ENCODE measurements at places on chromosomes 16 and 17. TPM values are rescaled to one million over a fixed set of nuclear protein-coding genes. Genes with fewer than 3 reads are reported as not detected.
A peak's percentile ranks its signal among the peaks of the same experiment; 100 is the strongest.

- no peak overlapping the region for H3K4me3 ChIP-seq
- H3K4me1 ChIP-seq, result peaks cover 44% of the 10 kb centered on the region
- no peak overlapping the region for H3K27ac ChIP-seq
- no peaks in the 10 kb centered on the region for H3K36me3 ChIP-seq
- no peak for ATAC-seq
- H3K27me3 ChIP-seq, result no peaks in the 10 kb centered on the region
Measured at GRCh38 chr17:57551321-57552079, 193.6 kb downstream of the CCDC182 start.

- peaks cover 13% of the 10 kb centered on the region for H3K4me1 ChIP-seq
- ATAC-seq, result no peak
- no peaks in the 10 kb centered on the region for H3K27me3 ChIP-seq
- peaks cover 41% of the 10 kb centered on the region for H3K36me3 ChIP-seq
Measured at GRCh38 chr16:4412159-4412558, 4.2 kb downstream of the CORO7 start.

- H3K36me3 ChIP-seq, result no peaks in the 10 kb centered on the region
- H3K27me3 ChIP-seq, result no peaks in the 10 kb centered on the region
- H3K27ac ChIP-seq, result peak overlapping the region; percentile 74
- ATAC-seq, result no peak
Measured at GRCh38 chr16:50567651-50568050, 19.5 kb downstream of the NKD1 start.

DNA sequence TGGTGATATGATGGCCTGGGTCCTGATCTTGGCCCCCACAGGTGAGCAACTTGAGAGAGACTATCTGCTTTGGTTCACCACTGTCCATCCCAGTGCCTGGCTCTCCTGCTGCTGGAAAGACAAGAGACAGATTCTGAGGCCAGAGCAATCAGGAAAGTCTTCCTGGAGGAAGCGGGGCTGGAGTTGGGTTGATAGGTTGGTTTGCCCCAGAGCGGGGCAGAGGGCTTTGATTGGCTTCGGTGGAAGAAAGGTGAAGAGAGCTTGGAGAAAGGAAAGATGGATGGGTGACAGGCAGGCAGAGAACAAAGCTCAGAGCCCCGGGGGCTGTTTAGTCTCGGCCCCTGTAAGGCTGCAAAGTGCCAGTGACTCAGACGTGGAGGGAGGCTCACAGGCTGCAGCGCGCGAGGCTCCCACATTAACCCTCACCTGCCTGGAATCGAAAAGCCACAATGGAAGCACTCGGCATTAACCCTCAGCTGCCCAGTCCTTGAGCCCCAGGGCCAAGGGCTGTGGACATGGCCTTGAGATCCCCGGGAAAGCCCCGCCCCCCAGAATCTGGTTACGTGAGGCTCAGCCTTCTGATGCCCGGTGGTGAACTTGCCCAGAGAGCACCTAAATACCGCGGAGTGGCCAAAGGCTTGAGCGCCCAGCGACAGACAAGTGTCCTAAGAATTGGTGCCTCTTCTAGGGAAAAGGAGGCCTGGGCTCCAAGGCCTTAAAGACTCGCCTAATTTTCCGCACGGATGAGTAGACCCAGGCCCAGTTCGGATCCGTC is 996 bp upstream of the CPNE2 start:
- no peaks in the 10 kb centered on the region for H3K36me3 ChIP-seq

DNA sequence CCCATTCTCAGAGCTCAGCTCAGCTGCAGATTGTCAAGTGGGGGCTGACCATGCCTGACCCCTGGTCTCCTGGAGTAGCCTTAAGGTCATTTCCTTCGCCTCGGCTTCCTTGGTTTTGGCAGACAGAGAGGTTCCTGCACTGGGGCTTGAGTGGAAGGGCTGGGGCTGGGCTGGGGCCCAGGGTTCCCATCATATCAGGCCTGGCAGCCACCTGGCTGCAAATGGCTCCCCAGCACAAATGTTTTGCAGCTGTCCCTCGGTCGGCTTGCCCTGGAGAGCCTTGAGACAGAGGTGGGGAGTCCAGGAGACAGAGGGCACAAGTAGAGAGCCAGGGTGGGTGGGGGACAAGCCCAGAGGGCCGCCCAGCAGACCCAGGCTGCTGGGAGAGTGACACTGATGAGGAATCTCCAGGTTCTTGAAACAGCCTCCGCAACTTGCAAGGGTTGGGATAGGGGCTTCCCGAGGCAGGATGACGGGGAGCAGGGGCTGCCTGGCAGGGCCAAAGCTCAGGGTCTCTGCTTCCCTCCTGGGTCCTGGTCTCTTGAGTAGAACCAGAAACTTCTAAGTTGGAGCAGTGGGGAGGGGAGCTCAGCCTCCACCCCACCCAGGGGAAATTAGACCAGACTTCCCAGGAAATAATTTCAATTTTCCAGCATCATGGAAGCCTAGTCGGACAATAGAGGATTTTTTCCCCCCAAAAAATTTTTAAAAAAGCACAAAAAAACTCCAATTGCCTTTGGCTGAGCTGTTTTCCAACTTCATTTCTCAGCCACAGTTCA is 19.3 kb downstream of the IGFBP4 start:
- H3K27me3 ChIP-seq, result no peaks in the 10 kb centered on the region
- peaks cover 52% of the 10 kb centered on the region for H3K4me1 ChIP-seq
- ATAC-seq, result no peak
- peaks cover 3% of the 10 kb centered on the region for H3K36me3 ChIP-seq

DNA sequence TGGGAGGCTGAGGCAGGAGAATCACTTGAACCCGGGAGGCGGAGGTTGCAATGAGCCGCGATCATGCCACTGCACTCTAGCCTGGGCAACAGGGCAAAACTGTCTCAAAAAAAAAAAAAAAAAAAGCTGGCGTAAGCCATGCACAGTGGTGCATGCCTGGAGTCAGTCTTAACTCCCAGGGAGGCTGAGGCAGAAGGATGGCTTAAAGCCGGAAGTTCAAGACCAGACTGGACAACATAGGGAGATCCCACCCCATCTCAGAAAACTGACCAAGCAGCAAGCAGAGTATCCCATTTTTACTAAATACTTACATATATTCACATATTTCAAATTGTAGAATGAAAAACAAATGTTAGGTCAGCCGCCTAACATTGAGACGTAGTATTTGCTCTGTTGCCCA is 4.6 kb downstream of the NT5C start:
- H3K4me3 ChIP-seq, result no peak overlapping the region
- H3K27me3 ChIP-seq, result no peaks in the 10 kb centered on the region
- peaks cover 20% of the 10 kb centered on the region for H3K36me3 ChIP-seq
- no peak overlapping the region for H3K27ac ChIP-seq

DNA sequence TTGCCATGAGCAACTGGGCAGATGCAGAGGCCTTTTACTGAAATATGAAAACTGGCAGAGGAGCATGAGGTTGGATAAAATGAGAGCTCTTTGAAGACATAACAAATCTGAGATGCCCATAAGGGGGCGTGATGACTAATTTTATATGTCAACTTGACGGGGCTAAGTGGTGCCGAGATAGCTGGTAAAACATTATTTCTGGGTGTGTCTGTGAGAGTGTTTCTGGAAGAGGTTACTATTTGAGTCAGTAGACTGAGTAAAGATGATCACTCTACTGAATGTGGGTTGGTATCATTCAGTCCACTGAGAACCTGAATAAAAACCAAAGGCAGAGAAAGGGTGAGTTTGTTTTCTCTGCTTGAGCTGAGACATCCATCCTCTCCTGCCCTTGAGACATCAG is 454.2 kb downstream of the NPIPA7 start:
- no peak for ATAC-seq
- H3K4me3 ChIP-seq, result no peak overlapping the region
- no peaks in the 10 kb centered on the region for H3K4me1 ChIP-seq
- H3K27ac ChIP-seq, result no peak overlapping the region
- no peaks in the 10 kb centered on the region for H3K36me3 ChIP-seq

GRCh38 chr16:20610211-20610891 is 34.2 kb upstream of the ACSM2B start:
- no peak for ATAC-seq
- no peaks in the 10 kb centered on the region for H3K36me3 ChIP-seq
- no peak overlapping the region for H3K4me3 ChIP-seq
- peaks cover 46% of the 10 kb centered on the region for H3K4me1 ChIP-seq

- peak overlapping the region; percentile 29 for H3K27ac ChIP-seq
- H3K4me1 ChIP-seq, result no peaks in the 10 kb centered on the region
- H3K36me3 ChIP-seq, result peaks cover 94% of the 10 kb centered on the region
Measured at GRCh38 chr16:8851761-8852403, 16.9 kb downstream of the CARHSP1 start.

GRCh38 chr17:82065193-82065637 is 389 bp downstream of the DUS1L start:
- peak overlapping the region; percentile 88 for H3K27ac ChIP-seq
- H3K4me3 ChIP-seq, result peak overlapping the region; percentile 85
- peaks cover 29% of the 10 kb centered on the region for H3K4me1 ChIP-seq
- H3K36me3 ChIP-seq, result no peaks in the 10 kb centered on the region
- no peaks in the 10 kb centered on the region for H3K27me3 ChIP-seq

- no peaks in the 10 kb centered on the region for H3K4me1 ChIP-seq
- peaks cover 25% of the 10 kb centered on the region for H3K27me3 ChIP-seq
- H3K27ac ChIP-seq, result no peak overlapping the region
Measured at GRCh38 chr17:72165192-72165866, 44.5 kb downstream of the SOX9 start.

GRCh38 chr17:9212376-9213302 is 191.3 kb downstream of the NTN1 start:
- no peaks in the 10 kb centered on the region for H3K4me1 ChIP-seq
- peaks cover 19% of the 10 kb centered on the region for H3K36me3 ChIP-seq
- H3K27me3 ChIP-seq, result no peaks in the 10 kb centered on the region
- ATAC-seq, result no peak
- H3K4me3 ChIP-seq, result no peak overlapping the region
- H3K27ac ChIP-seq, result no peak overlapping the region

DNA sequence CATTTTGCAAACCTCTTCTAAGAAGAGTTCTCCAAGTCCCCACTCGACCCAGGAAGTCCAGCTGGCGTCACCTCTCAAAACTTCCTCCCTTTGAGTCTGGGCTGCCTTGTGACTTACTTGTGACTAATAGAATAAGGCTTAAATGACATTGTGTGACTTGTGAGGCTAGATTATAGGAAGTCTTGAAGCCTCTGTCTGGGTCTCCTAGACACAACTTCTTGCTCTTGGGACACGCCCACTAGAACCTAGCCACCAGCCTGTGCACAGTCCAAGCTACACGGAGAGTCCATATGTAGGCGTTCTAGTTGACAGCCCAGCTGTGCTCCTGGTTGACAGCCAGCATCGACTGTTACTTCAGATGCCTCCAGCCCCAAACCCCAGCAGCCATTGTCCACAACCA is 66.7 kb upstream of the TANC2 start:
- H3K4me3 ChIP-seq, result no peak overlapping the region
- peak; percentile 16 for ATAC-seq
- H3K27me3 ChIP-seq, result no peaks in the 10 kb centered on the region
- no peaks in the 10 kb centered on the region for H3K36me3 ChIP-seq

DNA sequence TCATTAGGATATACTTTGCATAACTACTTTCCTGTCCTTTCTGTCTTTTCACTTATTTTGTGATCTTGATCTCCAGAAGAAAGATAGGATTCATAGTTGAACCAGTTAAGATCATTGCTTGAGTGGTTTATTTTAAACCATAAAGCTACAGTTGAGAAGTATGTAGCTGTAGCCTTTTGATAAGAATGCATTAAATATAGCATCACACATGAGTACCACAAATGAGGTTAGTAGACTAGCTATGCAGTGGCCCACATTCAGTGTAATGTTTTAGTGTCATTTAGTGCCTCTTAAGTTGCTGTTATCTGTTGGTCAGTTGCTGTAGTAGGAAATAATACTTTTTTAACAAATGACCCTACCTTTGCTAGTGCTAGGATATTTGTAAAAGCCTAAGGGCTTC is 1.3 kb downstream of the NLK start:
- peaks cover 2% of the 10 kb centered on the region for H3K4me1 ChIP-seq
- H3K36me3 ChIP-seq, result no peaks in the 10 kb centered on the region
- no peak for ATAC-seq
- no peak overlapping the region for H3K4me3 ChIP-seq
- H3K27me3 ChIP-seq, result no peaks in the 10 kb centered on the region

DNA sequence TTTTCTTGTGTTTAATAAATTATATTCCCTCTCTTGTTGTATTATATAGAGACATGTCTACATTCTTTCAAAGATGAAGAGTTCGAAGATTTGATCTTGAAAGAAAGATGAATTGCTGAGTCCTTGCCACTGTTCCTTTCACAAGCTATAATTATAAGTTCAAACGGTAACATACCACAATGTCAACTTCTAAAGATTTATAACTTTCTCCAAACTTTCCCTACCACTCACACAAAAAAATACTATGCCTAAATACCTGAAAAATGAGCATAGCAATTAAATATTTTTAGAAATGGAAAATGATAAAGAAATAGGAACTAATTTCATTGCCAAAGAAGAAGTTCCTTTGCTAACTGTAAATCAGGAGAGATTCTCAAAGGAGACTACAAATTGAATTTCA is 50.6 kb downstream of the BRIP1 start:
- no peak overlapping the region for H3K27ac ChIP-seq
- no peaks in the 10 kb centered on the region for H3K4me1 ChIP-seq
- H3K4me3 ChIP-seq, result no peak overlapping the region
- H3K27me3 ChIP-seq, result no peaks in the 10 kb centered on the region

GRCh38 chr16:56800355-56800754 is 64.7 kb upstream of the SLC12A3 start:
- no peak overlapping the region for H3K27ac ChIP-seq
- H3K4me3 ChIP-seq, result no peak overlapping the region
- no peaks in the 10 kb centered on the region for H3K27me3 ChIP-seq
- no peaks in the 10 kb centered on the region for H3K4me1 ChIP-seq

GRCh38 chr16:67391424-67392300 is 1.6 kb downstream of the TPPP3 start:
- H3K27ac ChIP-seq, result peak overlapping the region; percentile 88
- ATAC-seq, result no peak
- H3K36me3 ChIP-seq, result no peaks in the 10 kb centered on the region
- H3K4me1 ChIP-seq, result peaks cover 75% of the 10 kb centered on the region

GRCh38 chr17:34254651-34255380 is at the start of gene CCL2:
CCL2 (plus strand) TSS chr17:34255285; CDS start chr17:34255350, 65 bp downstream.
- peak; percentile 40 for ATAC-seq
- no peaks in the 10 kb centered on the region for H3K36me3 ChIP-seq
- H3K27ac ChIP-seq, result peak within 1 kb of the TSS; percentile 88
- peaks cover 34% of the 10 kb centered on the region for H3K4me1 ChIP-seq
- H3K4me3 ChIP-seq, result peak within 1 kb of the TSS; percentile 44
- no peaks in the 10 kb centered on the region for H3K27me3 ChIP-seq

GRCh38 chr17:83185023-83186002 is 105.9 kb downstream of the METRNL start:
- no peaks in the 10 kb centered on the region for H3K36me3 ChIP-seq
- H3K27me3 ChIP-seq, result no peaks in the 10 kb centered on the region
- H3K27ac ChIP-seq, result no peak overlapping the region
- no peak for ATAC-seq
- no peak overlapping the region for H3K4me3 ChIP-seq

GRCh38 chr17:45366049-45366448 is 49.2 kb upstream of the MAP3K14 start:
- no peak overlapping the region for H3K4me3 ChIP-seq
- H3K27ac ChIP-seq, result no peak overlapping the region
- H3K36me3 ChIP-seq, result no peaks in the 10 kb centered on the region

Gene FAM20A
- total RNA-seq, result 13.7 TPM

Gene CDK3
- 2.3 TPM for total RNA-seq

Gene SMTNL2
- 2.8 TPM for total RNA-seq

Gene CLEC18B
- total RNA-seq, result not detected

Gene C16orf54
- total RNA-seq, result 0.32 TPM

Gene CDH11
- 78.9 TPM for total RNA-seq

Gene CD300A
- total RNA-seq, result 2.0 TPM

Gene TP53TG3
- not detected for total RNA-seq

Gene NHERF1
- 25.7 TPM for total RNA-seq

Gene CLEC16A
- total RNA-seq, result 19.9 TPM

All from gastroesophageal sphincter (tissue), 4 donors.